Keratinocyte (primary cell): ENCODE measurements at places on chromosomes 7 and 10.

GRCh38 chr7:51261117-51261835 is 55.3 kb downstream of the COBL start:
- peaks cover 10% of the 10 kb centered on the region for H3K4me1 ChIP-seq
- no peaks in the 10 kb centered on the region for H3K27me3 ChIP-seq
- no peaks in the 10 kb centered on the region for H3K36me3 ChIP-seq
- no peak overlapping the region for H3K4me3 ChIP-seq
- no peak overlapping the region for H3K27ac ChIP-seq
- no peak for DNase-seq

DNA sequence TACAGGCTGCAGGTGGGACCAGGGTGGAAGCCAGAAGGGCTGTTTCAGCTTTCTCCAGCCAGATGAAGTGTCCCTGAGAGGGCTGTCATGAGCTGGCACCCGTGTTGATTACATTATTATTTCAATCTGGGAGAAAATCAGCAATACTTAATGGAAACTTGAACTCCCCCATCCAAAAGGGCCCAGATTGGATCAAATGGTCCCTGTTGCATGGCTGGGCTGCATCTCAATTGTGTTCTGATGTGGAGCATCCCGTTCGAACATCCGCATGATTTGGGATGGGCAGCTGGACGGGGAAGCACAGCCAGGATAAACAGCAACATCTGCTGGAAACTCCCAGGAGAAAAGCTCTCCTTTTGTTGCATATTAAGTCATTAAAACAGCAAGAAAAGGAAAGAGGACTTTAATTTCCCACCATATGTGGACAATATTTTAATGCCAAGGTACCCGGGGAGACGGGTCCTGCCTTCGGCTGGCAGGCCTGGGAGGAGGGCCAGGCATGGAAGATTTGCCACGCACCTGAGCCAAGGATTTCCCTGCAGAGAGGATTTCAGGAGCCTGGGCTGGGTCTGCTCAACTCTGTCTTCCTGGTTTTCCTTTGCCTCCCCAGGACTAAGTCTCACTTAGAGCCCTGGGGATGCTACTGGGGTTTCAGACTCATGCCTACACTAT is 52.4 kb downstream of the NPTX2 start:
- H3K27ac ChIP-seq: no peak overlapping the region
- no peaks in the 10 kb centered on the region for H3K36me3 ChIP-seq
- H3K4me3 ChIP-seq: no peak overlapping the region

GRCh38 chr7:148402159-148402558 is 188.4 kb upstream of the C7orf33 start:
- no peak overlapping the region for H3K4me3 ChIP-seq
- H3K4me1 ChIP-seq: peaks cover 17% of the 10 kb centered on the region
- H3K36me3 ChIP-seq: no peaks in the 10 kb centered on the region
- DNase-seq: no peak
- H3K27ac ChIP-seq: peak overlapping the region; percentile 39

DNA sequence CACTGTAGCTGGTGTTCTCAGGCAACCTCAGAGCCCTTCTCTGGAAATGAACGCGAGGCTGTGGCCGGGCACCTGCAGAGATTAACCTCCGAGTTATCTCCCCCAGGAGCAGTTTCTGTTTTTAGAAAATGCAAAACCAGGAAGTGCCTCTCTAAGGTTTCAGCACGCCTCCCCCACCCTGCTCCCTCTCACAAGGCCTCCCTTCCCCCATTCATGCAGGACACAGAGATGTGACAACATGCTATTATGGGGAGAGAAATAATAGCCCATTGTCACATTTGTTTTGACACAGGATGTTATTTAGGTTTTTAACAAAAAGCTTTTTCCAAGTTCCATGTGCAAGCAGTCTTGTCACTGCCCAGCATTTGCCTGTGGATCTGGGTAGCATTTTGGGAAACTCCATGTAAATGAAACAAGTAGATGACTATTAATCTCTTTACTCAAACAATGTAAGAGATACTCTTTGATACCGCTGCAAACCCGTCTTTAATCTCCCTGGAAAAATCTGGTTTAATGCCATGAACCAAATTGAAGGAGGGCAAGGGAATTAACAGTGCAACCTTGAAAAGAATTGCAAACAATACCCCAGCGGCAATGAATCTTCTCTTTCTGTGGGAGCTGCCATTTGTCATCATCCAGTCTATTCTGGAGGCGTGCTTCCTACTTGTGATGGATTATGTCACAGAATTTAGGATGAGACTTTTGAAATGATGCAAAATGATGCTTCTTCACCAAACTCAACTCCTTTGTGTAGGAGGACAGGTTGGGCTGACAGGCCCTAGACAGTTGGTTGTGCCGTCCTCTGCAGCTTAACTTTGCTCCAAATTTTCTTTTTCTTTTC is 86.5 kb upstream of the NMT2 start:
- H3K36me3 ChIP-seq: no peaks in the 10 kb centered on the region
- no peaks in the 10 kb centered on the region for H3K27me3 ChIP-seq
- H3K27ac ChIP-seq: no peak overlapping the region
- no peak for DNase-seq

DNA sequence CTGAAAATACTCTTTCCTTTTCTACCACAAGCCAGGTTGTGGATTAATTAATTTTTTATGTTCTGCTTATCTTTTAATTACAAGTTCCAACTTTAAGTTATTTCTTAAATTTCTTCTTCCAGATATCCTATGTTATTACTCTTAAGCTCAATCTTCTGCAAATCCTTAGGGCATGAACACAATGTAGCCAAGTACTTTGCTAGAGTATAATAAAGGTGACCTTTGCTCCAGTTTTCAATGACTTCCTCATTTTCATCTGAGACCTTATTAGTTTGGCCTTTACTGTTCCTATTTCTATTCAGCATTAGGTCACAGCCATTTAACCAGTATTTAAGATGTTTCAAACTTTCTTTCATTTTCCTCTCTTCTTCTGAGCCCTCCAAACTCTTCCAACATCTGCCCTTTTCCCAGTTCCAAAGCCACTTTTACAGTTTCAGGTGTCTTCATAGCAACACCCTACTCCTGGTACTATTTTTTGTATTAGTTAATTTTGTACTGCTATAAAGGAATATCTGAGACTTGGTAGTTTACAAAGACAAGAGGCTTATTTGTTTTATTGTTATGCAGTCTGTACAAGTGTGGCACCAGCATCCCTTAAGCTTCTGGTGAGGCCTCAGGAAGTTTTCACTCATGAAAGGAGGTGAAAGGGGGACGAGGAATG is 886.2 kb upstream of the GHITM start:
- no peak for DNase-seq
- no peak overlapping the region for H3K4me3 ChIP-seq
- no peaks in the 10 kb centered on the region for H3K36me3 ChIP-seq
- H3K27ac ChIP-seq: no peak overlapping the region
- H3K27me3 ChIP-seq: no peaks in the 10 kb centered on the region

GRCh38 chr10:6083523-6084475 is 5.0 kb upstream of the RBM17 start:
- H3K36me3 ChIP-seq: no peaks in the 10 kb centered on the region
- H3K4me1 ChIP-seq: peaks cover 2% of the 10 kb centered on the region
- H3K4me3 ChIP-seq: no peak overlapping the region
- no peak for DNase-seq
- H3K27ac ChIP-seq: no peak overlapping the region
- H3K27me3 ChIP-seq: peaks cover 3% of the 10 kb centered on the region

- H3K4me3 ChIP-seq: no peak overlapping the region
- H3K27ac ChIP-seq: no peak overlapping the region
- no peaks in the 10 kb centered on the region for H3K36me3 ChIP-seq
- no peaks in the 10 kb centered on the region for H3K4me1 ChIP-seq
Observed at GRCh38 chr7:1906087-1906830, 236.2 kb downstream of the ELFN1 start.

- no peaks in the 10 kb centered on the region for H3K36me3 ChIP-seq
- no peaks in the 10 kb centered on the region for H3K27me3 ChIP-seq
- H3K4me3 ChIP-seq: no peak overlapping the region
- H3K4me1 ChIP-seq: peaks cover 10% of the 10 kb centered on the region
- H3K27ac ChIP-seq: peak overlapping the region; percentile 2
- no peak for DNase-seq
Observed at GRCh38 chr7:54878339-54878738, 119.3 kb upstream of the SEC61G start.

DNA sequence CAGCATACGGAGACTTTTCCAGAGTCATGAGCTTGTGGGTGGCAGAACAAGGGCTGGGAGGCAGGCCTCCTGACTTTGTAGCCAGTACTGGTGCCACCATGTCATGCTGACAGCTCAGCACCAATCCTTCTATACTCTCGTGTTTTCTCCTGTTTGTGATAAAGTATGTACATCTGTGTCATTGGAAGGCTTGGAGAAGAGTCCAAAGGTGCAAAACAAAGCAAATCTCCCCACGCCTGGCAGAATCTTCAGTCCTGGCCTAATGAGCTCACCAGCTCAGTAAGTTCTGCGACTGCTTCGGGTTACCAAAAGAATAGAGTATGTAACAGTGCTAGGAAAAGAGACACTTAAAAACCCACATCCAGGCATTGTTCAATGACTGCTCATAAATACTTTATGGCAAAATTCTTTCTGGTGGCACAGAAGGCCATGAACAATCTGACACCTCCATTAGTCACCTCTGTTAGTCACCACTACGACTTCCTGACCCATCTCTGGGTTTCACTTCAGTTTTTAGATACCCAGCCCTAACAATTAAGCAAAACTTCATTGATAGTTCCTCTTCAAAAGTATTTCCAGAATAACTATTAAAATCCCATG is 24.5 kb downstream of the STEAP1 start:
- no peak overlapping the region for H3K4me3 ChIP-seq
- H3K36me3 ChIP-seq: no peaks in the 10 kb centered on the region
- H3K4me1 ChIP-seq: peaks cover 32% of the 10 kb centered on the region
- H3K27ac ChIP-seq: peak overlapping the region; percentile 77
- no peaks in the 10 kb centered on the region for H3K27me3 ChIP-seq

DNA sequence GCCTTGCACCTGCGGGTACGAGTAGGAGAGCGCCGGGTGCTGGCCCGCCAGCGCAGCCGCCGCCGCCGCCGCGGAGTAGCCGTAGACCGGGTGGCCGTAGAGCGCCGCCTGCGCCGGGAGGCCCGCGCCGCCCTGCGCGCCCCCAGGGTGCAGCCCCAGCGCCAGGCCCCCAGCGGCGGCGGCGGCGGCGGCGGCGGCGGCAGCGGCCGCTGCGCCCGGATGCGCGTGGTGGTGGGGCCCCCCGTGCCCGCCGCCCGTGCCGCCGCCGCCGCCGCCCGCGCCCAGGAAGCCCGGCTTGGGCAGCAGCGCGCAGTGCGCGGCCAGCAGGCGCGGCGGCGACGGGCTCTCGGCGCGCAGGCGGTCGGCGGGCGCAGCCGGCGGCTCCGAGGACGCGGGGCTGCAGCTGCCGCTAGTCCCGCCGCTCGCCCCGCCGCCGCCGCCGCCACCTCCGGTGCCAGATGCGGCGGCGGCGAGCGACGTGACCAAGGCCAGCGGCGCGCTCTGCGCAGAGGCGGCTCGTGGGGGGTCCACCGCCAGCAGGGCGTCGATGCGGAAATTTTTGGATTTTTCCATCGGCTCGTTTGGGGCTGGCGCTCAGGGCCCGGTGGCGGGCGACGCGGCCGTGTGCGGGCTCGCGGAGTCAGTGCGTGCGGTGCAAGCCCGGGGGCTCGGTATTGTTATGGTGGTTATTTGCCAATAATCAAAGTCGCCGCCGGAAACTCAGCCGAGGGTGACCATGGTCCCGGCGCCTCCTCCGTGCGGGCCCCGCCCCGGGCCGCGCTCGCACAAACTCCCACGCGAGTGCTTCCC is 480 bp downstream of the MNX1 start:
- H3K4me1 ChIP-seq: peaks cover 8% of the 10 kb centered on the region
- no peak overlapping the region for H3K27ac ChIP-seq
- H3K4me3 ChIP-seq: peak overlapping the region; percentile 68

GRCh38 chr7:108627476-108628051 is 57.9 kb downstream of the DNAJB9 start:
- H3K4me3 ChIP-seq: no peak overlapping the region
- no peaks in the 10 kb centered on the region for H3K27me3 ChIP-seq
- DNase-seq: no peak
- no peaks in the 10 kb centered on the region for H3K4me1 ChIP-seq
- no peak overlapping the region for H3K27ac ChIP-seq

DNA sequence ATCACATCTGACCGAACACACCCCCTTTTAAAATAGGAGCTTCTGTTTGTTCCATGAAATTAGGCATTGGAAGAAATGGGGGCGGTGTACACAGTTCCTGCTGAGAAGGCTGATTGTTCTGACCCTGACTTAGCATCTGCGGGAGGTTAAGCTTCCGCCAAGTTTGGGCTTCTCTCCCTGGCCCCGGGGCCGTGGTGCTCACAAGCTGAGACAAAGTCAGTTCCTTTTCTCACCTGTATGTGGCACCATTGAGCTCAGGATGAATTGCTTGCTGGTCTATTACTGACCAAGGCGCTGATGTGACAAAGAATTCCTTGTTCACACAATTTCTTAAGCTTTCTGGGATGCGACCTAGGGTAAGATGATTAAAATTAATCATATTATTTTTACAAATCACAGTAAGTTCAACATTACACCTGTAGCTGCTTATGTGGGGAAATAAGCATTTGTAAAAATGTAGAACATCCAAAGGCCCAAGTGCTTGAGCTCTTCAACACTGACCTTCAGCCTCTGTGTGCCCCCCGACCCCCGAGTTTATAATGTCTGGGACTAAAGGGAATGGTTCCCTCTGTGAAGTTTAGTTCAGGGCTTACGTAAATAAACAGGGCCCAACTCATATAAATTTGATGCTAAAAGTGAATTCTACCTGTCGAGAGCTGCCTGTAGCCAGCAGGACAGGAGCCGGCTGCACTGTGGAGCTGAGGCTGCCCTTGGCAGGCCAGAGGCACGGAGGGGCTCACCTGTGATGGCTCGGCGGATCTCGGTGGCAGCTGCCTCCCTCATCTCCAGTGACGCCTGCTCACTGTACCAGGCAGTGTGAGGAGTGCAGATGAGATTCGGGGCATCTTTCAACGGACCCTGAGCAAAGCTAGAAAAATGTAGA is 50.8 kb downstream of the ZRANB1 start:
- no peak overlapping the region for H3K4me3 ChIP-seq
- peaks cover 55% of the 10 kb centered on the region for H3K36me3 ChIP-seq
- DNase-seq: no peak
- H3K4me1 ChIP-seq: peaks cover 5% of the 10 kb centered on the region
- no peak overlapping the region for H3K27ac ChIP-seq

- no peaks in the 10 kb centered on the region for H3K27me3 ChIP-seq
- no peak overlapping the region for H3K4me3 ChIP-seq
- no peaks in the 10 kb centered on the region for H3K36me3 ChIP-seq
- DNase-seq: no peak
Observed at GRCh38 chr7:137771679-137772078, 75.1 kb downstream of the DGKI start.

GRCh38 chr10:26491934-26492333 is 53.8 kb downstream of the APBB1IP start:
- H3K27me3 ChIP-seq: no peaks in the 10 kb centered on the region
- H3K27ac ChIP-seq: no peak overlapping the region
- no peak overlapping the region for H3K4me3 ChIP-seq
- peaks cover 9% of the 10 kb centered on the region for H3K4me1 ChIP-seq
- DNase-seq: no peak
